Activated CD8-positive, alpha-beta memory T cell treated with anti-CD3 and anti-CD28 coated beads, Interleukin-2, amount 10 ng/mL, durations not matched to agents 7 days and 5 days (primary cell): ENCODE measurements at places on chromosomes 1 and 21. TPM values are rescaled to one million over a fixed set of nuclear protein-coding genes. Genes with fewer than 3 reads are reported as not detected.

DNA sequence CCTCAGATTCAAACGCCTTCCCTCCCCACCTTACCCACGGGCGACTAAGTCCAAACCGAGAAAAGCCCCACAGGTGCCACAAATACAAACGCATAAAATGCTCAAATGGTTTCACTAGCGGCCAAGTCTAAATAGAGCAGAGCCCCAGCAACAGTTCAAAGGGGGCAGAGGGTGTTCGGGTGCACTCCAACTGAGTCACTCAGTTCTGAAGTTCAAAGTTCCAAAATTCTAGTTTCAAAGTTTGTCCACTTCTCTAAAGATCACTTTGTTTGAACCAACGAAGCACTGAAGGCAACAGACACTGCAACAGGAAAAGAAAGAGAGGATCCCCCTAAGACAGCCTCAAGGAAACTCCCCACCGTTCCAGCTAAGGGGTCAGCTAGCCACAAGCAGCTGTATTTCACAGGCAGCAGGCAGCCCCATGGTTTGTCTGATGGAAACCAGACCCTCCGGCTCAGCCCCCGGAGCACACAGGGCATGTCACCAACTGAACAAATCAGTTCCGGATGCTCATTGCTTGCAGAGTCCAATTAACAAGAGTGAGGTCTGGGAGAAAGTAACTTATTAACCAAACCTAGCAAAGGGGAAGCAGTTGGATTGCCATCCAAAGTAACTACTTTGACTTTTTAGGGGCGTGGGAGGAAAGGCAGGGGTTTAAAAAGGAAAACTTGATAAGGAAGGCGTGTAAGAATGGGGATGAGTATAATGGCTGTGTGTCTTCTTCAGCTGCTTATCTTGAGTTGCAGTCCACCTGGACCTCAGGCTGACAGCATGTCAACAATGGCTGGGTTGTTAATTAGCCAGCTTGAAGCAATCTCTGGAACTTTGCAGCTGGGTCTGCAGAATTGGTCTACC, 1423.9 kb upstream of the PRMT6 start:
- no peaks in the 10 kb centered on the region for H3K4me1 ChIP-seq
- no peak for DNase-seq
- no peak overlapping the region for H3K27ac ChIP-seq
- H3K36me3 ChIP-seq = no peaks in the 10 kb centered on the region

DNA sequence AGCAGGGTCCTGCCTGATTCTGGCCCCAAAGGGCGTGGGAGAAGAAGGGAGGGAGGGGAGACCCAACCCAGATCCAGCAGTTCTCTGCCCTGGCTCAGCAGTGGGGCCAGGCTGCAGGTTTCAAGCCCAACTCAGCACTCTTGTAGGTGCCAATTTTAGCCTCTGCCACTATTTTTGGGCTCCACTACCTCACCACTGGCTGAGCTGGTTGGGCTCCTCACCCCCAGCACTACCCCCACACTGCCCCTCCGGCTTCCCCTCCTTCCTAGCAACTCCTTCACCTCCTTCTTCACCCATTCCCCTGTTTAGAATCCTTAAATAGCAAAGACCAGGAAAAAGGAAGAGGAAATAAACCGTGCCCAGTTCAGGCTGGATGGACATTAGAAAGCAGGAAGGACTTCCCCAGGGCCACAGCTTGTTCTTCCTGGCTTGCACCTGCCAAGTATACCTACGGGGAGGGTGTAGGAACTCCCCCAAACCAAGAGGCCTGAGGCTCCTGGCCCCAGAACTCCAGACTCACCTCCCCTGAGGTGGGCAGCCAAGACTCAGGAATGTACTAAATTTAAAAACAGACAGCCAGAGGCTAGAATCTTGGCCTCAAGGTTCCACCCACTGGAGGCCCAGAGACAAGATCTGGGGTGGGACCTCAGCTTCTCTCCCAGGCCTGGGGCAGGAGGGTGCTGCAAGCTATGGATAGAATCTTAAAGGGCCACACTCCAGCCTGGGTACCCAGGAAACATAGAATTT, 1.4 kb upstream of the ARHGEF2 start:
- peak overlapping the region; percentile 92 for H3K27ac ChIP-seq
- H3K4me1 ChIP-seq = peaks cover 55% of the 10 kb centered on the region
- H3K4me3 ChIP-seq = peak overlapping the region; percentile 98

DNA sequence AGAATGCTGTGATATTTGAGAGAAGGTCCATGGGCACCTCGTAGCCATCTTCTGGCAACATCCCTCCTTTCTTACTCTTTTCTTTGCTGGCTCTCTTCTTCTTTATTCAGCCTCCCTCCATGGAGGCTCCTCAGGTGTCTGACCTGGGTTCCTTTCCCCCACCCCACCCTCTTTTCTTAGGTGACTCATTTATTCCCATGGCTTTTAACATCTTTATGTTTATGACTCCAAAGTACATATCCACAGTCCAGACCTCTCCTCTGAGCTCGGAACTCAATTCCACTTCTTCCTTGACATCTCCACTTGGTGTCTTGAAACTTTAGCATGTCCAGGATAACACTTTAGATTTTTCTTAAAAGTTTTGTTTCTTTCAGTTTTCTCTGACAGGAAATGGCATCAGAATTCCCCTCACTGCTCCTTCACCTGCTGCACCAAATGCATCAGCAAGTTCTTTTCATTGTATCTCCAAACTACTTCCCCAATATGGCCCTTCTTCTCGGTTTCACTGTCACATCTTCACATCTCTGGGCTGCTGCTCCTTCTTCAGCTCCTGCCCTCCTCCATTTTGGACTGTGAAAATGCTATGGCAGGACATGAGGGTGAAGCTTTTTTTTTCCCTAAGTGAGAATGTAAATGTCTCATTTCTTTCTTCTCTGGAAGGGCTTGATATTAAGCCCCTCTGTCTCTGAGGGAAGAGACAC, 95.9 kb downstream of the GIPC2 start:
- no peaks in the 10 kb centered on the region for H3K27me3 ChIP-seq
- DNase-seq = no peak
- peaks cover 24% of the 10 kb centered on the region for H3K4me1 ChIP-seq

DNA sequence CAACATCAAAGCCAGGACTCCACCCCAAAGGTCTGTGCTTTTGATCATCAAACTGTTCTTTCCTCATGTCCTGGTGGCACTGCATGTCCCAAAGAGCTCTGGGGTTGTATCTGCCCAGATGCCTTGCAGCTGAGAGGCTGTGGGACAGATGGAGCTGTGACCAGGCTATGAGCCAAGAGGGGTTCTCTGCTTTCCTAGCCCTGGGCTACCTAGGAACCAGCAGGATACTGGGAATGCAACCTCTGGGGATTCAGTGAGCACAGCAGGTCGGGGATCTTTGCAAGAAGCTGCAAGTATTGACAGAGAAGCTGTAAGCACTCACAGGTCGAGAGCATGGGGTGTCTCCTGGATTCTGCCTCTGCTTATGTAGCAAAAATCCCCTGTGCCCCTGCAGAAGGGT, 186.6 kb downstream of the GRIK3 start:
- DNase-seq = no peak
- H3K4me1 ChIP-seq = no peaks in the 10 kb centered on the region
- H3K27me3 ChIP-seq = peaks cover 16% of the 10 kb centered on the region
- no peak overlapping the region for H3K27ac ChIP-seq
- no peaks in the 10 kb centered on the region for H3K36me3 ChIP-seq

DNA sequence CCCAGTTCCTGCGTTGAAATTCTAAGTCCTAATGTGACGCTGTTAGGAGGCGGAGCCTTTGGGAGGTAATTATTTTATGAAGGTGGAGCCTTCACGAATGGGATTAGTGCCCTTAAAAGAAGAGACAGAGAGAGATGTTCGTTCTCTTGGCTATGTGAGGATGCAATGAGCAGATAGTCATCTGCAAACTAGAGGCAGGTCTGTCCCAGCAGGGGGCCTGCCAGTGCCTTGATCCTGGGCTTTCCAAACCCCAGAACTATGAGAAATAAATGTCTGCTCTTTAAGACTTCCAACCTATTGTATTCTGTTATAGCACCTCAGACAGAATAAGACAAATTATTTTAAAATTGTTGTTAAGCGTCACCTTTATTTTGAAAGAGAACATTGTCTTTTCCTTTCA, 123.1 kb upstream of the KCNJ6 start:
- no peak for DNase-seq
- H3K4me3 ChIP-seq = no peak overlapping the region
- no peaks in the 10 kb centered on the region for H3K36me3 ChIP-seq
- no peak overlapping the region for H3K27ac ChIP-seq
- no peaks in the 10 kb centered on the region for H3K4me1 ChIP-seq
- no peaks in the 10 kb centered on the region for H3K27me3 ChIP-seq

GRCh38 chr1:179883745-179884138, 1.7 kb downstream of the TOR1AIP1 start:
- H3K27ac ChIP-seq = peak overlapping the region; percentile 99
- no peaks in the 10 kb centered on the region for H3K27me3 ChIP-seq
- peaks cover 52% of the 10 kb centered on the region for H3K4me1 ChIP-seq

DNA sequence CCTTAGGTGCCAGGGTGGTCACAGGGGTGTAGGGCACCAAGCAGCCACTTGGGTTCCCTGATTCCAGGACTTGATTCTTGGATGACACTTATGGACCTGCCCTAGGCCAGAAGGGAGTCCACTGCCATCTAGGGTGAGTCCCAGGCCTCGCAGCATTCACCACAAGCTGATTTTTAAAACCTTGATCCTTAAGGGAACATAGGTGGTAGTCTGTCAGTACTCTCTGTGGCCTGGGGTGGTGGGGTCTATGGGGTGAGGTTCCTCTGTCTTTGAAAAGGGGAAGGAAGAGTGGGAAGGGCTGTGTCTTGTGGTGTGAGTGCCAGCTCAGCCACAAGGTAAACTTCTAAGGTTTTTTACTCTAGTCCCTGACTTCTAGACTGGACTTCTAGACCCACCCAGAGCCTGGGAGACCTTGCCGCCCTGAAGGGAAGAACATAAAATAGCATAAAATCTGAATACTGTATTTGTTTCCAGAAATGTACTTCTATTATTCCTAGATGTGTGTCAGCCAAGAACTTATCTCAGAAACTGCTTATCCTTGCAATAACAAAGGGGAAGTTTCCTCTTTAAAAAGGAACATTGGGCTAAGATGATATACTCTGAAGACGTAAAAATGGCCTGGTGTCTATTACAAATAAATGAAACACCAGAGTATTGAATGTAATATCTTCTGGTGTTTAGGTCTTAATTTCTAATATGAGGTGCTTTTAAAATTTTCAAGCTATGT, 757.3 kb downstream of the LTN1 start:
- H3K27ac ChIP-seq = no peak overlapping the region
- H3K27me3 ChIP-seq = no peaks in the 10 kb centered on the region
- no peak overlapping the region for H3K4me3 ChIP-seq
- H3K4me1 ChIP-seq = no peaks in the 10 kb centered on the region
- DNase-seq = no peak

ITLN1 gene
- not detected for total RNA-seq

ERI3 gene
- total RNA-seq = 27.2 TPM

OR10J1 gene
- total RNA-seq = not detected

BTG2 gene
- total RNA-seq = 72.2 TPM

UBASH3A gene
- 75.3 TPM for total RNA-seq
